Activated T-helper 1 cell treated with Interleukin-2 at 50 U/mL for 16 hours (primary cell): ENCODE measurements at places on chromosomes 6 and 20.

- DNase-seq: no peak
Measured at GRCh38 chr6:132268209-132268608, 133.1 kb downstream of the MOXD1 start.

DNA sequence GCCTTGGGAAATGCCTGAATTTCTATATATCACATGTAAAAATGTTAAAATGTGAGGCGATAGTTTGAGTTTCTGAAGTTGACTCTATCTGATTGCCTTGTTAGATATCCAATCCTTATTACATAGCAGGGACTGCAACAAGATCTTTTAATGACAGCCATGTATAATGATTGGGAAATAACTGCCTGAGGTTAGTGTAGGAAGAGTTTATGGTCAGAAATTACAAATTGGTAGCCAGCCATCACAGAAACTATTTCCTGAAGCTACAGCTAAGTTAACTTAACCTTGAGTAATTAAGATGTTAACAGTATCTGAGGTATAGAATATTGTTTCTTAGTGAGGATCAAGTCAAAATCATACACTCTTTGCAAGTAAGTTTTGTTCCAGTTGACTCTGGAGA lies 41.0 kb downstream of the AKIRIN2 start:
- no peak for DNase-seq

DNA sequence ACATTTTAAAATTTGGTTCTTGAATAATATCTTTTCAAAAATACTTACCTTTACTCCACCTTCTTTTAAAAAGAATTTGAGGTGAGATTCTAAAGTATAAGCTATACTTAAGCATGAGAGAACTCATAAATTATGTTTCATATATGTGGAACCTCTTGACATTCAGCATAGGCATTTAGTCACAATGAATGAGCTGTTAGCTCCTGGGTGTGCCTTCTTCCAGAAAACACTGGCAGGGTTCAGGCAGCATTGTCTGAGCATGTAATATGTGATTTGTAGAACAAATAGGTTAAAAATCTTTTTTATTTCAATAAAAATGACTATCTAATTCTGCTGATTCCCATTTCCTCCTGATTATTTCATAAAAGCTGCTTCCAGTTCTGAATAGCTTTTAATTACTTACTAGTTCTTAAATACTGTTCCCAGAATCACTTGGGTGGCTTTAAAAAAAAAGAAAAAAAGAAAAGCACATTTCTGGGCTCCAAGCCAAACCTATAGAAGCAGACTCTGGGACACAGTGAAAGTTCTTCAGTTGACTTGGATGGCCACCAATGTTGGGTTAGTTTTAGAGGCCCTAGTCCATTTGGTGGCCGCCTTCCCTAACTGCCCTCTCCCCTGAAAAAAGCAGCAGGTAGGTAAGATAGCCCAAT lies 20.2 kb downstream of the RNF8 start:
- DNase-seq: no peak

DNA sequence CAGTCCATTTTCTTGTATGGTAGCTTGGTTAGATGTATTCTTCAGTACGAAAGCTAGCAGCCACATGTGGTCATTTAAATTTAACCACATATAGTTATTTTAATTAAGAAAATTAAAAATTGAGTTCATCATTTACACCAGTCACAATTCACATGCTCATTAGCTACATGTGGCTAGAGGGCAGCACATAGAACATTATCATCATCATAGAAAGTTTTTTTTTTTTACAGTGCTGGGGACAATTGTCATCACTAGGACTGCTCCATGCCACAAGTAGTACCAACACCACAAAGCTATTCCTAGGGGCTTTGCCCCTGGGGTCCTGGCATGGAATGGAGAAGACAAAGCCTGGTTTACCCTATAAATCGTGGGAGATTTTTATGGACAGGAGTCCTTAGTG lies 30.5 kb downstream of the PLCB4 start:
- DNase-seq: no peak

- no peak for DNase-seq
Measured at GRCh38 chr6:57190140-57190539, 18.0 kb downstream of the BAG2 start.

- DNase-seq: no peak
Measured at GRCh38 chr6:151384151-151384550, 7.2 kb downstream of the ZBTB2 start.
